ENCODE measurements at places on chromosomes 16 and 17.

DNA sequence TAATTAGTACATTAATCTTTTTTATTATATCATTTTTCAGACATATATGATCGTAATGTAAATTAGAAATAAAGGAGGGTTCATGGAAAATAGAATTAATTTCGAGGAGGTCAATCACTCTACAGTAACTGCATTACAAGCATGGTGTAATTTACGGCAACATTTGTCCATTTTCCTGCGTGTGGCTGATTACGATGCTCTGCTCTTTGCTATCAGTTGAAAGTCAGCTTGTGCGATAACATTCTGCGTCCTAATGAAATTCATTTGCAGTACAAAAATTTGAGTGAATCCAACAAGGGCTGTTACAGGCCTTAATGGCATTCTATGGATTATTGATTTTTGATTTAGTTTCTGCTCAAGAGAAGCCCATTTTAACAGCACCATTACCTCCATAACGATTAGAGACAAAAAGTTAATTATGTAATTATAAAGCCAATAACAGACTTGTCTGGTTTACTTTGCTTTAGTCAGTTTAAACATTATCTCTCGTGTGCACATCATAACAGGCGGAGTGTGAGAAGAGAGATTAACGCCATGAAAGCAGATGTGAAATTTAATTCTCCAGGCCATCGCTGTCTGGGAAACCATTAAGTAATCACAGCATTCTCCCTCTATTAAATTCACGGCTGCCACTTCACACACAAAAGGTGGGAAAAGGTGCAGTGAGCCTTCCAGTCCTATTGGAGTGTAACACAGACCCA is 256.4 kb upstream of the IRX3 start:
- no peak for DNase-seq

DNA sequence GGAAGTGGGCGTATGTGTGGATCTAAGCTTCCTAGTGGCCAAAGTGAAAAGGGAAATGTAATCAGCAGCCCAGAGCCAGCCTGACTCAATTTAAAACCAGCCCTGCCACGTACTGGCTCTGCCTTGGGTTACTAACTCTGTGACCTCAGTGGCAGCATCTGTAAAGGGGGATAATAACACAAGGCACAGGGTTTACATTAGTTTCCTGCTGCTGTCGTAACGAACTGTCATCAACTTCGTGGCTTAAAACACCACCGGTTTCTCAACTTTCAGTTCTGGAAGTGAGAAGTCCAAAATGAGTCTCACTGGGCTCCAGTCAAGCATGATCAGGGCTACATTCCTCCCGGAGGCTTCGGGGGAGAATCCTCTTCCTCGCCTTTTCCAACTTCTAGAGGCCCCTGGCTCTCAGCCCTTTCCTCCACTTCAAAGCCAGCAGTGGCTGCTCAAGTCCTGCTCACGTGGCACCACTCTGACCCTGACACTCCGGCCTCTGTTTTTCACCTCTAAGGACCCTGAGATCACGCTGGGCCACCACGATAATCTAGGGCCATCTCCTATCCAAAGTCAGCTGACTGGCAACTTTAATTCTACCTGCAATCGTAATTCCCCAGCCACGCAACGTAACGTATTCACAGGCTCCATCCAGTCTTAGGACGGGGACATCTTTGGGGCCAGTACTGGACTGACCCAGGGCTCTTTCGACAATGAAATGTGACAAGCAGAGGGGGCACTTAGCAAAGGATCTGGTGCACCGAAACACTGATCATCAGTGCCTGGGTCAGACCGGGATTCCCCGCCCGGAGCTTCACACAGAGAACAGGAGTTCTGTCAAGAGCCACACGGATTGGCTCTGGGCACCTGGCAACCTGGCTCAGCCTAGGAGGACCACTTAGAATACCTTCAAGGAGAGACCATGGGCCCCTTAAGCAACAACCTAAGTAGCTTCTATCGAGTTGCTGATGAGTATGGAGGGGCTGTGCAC is 14.5 kb downstream of the TMC6 start:
- peak; percentile 72 for DNase-seq

DNA sequence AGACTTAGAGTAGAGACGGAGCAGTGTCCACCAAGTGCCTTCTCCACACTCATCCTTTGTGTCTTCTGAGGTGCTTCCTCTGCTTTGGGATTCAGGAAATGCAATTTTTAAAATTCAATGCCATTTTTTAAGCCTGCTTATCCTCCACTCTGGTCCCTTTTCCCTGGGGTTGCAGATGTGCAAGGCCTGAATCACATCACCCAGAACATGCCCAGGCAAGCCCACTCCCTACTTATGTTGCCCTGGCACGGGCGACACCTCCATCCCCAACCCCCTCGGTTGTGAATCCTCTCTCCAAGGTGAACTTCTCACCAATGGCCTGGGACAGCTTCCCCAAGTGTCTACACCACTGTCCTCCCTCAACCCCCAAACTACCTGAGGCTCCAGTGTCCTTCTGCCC is 116.2 kb downstream of the C17orf67 start:
- no peak for DNase-seq

DNA sequence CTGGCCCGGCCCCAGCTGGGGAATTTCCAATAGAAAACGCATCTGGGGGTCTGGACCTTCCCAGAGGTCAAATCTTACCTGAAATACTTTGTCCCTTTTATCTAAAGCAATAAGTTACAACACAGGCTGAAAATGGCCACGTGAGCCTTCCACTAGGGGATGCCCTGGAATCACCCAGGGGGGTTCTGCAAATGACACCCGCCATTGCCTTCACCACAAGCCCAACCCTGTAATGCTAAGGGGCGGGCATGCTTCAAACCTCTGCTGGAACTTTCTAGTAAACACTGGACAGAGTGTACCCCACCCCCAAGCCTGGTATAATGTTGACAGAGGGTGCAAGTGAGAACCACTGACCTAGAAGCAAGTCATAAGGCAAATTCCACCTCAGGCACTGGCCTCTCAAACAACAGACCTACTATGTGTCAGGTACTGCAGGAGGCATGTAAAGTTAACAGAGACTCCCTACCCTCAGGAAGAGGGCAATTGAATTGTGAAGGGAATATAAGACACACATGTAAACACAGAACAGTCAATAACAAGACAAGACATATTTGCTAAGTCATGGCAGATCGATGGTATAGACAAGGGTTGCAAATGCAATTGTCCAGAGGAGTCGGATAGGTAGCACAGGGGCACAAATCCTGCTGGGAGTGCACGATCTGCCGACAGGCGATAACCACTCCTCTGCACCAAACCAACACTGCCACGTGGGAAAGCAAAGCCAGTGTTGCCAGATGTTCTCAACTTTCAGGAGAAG is 59.0 kb downstream of the ARHGAP17 start:
- DNase-seq = no peak

Measured in MV-4-11 (cell line).